ENCODE measurements at places on chromosomes 16 and 17.

DNA sequence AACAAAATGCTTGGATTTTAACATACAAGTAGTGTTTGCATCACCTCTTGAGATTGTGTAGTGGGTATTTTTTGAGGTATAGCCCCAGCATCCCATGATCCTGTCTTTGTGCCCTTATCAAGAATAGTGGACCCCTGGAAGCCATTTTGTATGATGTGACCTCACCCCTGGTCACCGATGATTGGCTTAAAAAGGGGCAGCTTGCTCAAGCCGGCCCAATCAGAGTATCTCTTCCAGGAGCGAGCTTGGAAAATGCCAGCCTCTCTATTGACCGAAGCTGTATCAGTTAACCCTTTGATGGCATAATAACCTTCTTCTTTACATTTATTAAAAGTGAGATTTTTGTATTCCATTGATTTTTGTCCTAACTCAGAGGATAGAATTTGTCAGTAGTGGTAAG, 55.5 kb upstream of the FAM20A start:
- no peak for DNase-seq

DNA sequence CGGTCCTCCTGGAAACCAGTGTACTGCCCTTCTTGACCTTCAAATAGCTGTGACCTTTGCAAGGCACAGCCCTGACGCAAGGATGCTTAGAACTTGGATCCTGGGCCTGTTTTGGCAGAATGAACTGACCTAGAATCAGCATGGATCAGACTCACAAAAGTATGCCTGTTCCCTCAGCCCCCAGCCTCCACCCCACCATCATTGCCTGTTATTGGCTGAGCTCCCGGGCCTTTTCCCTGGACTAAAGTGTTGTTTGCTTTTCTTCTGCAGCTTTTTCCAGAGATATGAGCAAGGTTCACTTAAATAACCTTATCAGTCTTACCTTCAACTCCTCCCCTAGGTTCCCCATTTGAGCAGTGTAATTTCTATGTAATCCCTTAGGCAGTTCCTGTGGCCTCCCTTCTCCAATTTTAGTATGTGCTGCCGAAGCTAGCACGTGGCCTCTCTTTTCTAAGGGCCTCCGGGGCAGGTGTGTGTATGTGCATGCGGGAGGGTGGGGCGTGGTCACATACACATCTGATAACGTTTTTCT, 347.4 kb downstream of the MAF start:
- DNase-seq: no peak

DNA sequence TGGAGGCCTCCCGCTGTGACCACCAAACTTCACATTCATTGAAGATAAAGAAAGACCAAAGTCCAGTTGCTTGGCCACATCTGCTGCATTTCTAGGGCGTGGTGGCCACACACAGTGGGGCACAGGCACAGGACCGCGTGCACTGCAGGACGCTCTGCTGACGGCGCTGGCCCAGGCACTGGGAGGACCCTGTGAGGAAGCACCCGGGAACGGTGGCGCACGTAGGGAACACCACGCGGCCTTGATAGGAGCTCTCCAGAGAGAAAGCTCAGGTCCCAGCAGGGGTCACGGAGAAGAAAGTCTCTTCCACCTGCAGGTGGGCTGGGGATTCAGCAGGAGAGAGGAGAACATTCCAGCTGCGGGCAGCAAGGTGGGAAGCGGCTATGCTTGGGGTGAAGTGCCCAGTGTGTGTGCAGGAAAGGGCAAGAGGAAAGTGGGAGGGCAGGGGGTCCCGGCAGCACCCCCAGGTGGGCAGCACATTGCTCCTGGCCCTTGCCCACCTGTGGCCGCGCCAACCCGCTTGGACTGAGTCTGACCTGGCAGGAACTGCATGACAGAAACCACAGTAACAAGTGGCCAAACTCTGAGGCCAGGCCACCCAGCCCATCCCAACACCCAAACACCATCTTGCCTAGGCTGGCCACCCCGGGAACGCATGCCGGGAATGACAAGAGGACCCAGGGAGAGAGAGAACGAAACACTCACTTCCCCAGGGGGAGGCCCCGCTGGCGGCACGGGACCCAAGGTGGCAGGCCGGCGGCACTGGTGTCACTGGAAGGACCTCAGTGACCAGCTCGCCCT, 32.8 kb downstream of the TBC1D16 start:
- no peak for DNase-seq

DNA sequence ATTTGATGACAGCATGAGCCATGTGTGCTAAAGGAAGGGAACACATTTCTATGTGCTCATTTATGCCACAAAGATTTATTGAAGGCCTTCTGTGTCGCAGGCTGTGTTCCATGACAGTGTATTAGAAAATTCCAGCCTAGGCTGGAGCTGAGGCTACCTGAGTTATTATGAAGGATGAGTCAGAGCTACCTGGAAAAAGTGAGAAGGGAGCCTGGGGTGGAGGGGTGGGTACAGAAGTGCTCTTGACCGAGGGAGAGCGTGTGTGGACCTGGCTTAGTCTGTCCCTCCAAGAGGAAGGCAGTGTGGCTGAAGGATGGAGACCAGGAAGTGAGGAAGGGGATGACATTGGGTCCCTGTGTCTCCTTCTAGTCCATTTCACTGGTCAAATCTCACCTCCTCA, 98.3 kb downstream of the N4BP1 start:
- DNase-seq: no peak

GRCh38 chr17:56028837-56029236, 124.4 kb upstream of the ANKFN1 start:
- no peak for DNase-seq

DNA sequence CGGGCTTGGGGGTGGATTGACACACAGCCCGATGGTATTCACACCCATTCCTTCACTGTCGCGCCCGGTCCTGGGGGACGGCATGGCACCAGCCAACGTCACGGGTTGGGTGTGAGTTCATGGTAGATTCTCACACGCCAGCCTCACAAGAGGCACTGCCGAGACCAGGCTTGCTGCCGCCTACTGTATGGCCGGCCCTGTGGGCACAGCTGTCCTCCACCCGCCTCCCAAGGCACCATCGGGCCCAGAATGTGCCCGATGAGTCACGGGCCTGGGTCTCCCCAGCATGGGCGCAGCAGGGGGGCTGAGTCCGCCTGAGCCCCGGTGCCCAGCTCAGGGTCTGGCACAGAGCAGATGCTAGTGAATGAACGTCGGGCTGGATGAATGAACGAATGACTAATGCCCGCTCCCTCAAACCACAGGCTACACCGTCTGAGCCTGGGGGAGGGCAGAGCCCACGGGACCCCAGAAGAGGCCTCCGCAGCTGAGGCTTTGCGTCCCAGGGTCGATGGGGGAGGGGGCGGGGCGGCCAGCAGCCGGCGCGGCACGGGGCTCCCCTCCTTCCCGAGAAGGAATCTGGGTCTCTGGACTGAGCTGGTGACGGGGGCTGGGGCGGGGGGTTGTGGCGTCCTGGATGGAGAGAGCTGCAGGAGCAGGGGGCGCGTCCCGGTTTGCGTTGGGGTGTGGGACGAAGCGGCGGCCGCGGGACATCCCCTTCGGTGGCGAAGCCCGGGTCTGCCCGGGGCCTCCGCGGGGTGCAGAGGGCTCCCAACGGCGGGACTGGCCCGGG, 829 bp downstream of the PITPNM3 start:
- DNase-seq: no peak

GRCh38 chr17:34354637-34355036, 1.6 kb upstream of the CCL13 start:
- DNase-seq: no peak

DNA sequence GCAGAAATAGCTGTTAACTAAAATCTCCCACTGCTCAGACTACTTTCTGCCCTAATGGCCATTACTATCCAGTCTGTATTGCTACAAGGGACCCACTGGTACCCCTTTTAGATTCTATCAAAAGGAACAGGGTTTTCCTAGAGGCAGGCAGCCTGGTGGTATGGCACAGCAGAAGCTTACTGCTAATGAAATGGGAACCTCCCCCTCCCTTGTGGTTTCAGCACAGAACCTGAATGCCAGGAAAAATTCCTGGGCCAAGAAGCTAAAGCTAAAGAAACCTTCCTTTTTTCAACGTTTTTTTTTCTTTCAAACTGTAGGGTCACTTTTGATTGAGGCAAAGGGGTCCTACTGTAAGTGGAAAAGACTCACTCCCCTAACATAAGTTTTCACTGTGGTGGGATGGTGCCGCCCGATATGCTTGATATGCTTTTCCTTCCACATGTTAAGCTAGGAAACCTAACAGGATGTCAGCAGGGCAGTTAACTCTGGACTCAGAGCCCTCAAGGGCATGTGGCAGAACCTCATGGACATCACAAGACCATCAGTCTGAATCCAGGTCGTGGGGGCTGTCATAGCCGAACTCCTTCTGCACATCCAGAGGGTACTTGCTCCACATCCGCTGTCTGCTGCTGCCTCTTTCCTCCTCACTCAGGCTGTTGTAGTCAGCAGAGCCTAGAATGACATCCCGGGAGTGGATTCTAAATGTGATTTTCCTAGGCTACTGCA, 9.8 kb downstream of the SLC7A6OS start:
- no peak for DNase-seq

GRCh38 chr16:82236415-82236814, 66.4 kb upstream of the MPHOSPH6 start:
- no peak for DNase-seq

- DNase-seq: no peak
Observed at GRCh38 chr17:44942456-44942855, 5.1 kb downstream of the KIF18B start.

- no peak for DNase-seq
Observed at GRCh38 chr17:13595599-13595899, 6.2 kb downstream of the HS3ST3A1 start.

DNA sequence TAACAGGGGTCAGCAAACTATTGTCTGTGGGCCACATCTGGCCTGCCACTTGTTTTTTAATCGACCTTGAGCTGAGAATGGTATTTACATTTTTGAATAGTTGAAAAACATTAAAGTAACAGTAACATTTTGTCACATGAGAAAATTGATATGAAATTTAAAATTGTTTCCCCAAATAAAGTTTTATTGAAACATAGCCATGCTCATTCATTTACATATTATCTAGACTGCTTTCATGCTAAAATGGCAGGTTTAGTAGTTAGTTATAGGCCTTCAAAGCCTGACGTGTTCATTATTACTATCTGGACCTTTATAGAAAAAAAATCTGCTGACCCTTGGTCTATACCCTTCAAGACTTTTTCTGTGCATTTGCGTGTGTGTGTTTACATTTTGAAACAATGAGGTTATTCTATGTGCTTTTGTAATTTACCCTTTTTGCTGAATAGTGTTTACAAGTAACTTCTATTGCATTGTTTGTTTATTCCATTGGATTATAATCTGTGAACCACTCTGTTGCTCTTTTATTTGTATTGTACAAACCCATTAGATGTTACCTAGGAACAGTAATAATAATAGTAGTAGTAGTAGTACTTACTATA, 37.1 kb downstream of the FTO start:
- no peak for DNase-seq

DNA sequence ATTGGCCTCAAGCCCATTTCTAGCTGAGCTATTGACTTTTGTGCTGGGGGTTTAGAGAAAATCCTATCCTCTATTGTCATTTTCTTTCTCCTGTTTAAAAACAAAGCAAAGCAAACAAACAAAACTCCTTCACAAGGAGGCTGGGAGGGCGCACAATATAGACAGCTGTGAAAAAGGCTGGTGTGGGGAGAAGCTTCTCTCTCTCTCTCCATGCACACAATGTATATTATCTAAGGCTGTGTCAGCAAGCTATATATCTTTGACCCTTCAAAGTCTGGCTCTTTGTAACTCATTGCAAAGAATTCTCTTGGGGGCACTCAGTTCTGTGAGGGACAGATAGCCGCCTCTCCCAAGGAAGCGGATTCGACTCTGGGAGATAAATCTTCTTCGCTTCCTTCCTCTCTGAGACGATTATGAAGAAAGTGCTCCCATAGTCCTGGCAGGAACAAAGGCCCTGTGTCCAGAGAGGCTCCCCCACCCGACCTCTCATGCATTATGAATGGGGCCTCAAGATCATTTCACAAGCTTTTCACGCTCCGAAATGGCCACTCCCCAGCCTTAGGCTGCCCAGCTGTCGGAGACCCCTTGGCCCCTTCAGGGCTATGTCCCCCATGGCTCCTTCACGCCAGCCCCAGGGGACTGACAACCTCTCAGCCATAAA, 33.2 kb upstream of the MEAK7 start:
- DNase-seq: no peak

- DNase-seq: no peak
Observed at GRCh38 chr16:82832821-82833220, 206.1 kb downstream of the CDH13 start.

DNA sequence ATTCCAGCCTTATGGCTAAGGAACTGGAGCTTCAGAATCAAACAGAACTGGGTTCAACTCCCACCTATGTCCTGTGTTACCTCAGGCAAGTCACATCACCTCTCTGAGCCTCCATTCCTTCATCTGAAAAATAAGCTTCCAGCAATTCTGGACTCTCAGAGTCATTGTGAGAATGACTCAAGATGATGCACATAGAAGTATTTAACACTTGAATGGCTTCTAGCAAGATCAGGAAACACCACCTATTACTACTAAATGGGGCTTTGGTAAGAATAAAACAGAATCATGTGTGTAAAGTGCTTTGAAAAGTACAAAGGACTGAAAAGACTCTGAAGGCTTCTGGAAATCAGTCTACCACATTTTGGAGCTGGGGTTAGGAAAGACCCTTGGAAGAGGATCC, 30.8 kb upstream of the CALB2 start:
- DNase-seq: no peak

DNA sequence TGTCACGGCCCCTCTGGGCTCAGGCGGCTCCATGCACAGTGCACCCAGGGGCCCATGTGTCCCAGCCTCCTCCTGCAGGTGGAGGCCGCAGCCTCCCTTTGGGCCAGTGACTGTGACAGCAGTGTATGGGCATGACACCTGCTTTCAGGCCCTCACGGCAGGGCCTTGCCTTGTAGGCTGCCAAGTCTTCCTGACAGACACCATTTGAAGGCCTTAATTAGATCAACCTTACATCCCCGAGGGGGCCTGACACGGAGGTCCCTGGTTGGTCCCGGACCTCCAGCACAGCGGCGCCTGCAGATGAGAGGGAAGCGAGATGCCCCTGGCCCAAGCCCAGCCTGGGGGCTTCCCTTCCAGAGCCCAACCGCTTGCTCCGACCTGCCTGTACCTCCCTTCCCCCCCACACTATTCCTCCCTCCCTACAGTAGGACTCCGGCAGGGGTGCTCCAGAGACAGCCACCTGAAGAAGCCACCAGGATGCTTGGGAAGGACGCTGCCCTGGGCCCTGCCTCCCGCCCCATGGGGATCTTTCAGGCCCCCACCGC, 31.9 kb downstream of the BAIAP2 start:
- DNase-seq: no peak

DNA sequence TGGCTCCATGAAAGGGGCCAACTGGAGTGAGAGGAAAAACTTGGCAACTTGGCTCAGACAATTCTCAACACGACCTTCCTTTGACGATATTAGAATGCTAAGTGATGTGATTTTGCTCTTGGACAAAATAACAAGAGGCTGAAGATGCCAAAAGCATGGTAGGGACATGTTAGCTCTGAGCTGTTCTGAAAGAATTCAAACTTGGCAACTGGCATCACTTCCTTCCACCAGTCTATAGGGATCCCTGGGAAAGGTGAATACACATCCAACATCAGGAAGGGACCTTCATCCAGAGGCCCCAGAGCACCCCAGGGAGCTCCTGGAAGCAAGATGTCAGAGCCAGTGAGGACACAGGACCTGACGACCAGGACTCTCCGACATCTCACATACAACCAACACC, 4.3 kb downstream of the KRT37 start:
- no peak for DNase-seq
